Stimulated activated CD8-positive, alpha-beta memory T cell treated with anti-CD3 and anti-CD28 coated beads, Interleukin-12 subunit alpha, Interleukin-12 subunit beta, amount 100 ng/mL, for 4 hours (primary cell): ENCODE measurements at places on chromosomes 5 and 9.

- DNase-seq, result no peak
Measured at GRCh38 chr9:114513055-114513958, 8.0 kb upstream of the WHRN start.

GRCh38 chr5:6768590-6769230 lies 55.5 kb downstream of the TENT4A start:
- DNase-seq, result no peak

DNA sequence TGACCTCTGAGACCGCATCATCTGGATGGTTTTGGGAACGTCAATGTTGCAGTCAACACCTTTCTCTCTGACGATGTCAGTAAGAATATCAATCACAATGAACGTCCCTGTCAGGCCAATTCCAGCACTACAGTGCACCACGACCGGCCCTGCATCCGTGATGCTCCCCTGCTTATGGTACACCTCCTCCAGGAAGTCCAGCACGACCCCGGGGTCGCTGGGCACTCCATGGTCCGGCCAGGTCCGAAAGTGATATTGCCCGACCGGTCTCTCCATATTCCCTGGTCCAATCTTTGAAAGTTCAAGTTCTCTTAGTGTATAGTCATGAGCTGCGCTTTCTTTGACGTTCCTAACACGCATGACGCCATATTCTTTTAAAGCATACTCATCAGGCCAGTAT lies 203.6 kb upstream of the PRDM9 start:
- no peak for DNase-seq

DNA sequence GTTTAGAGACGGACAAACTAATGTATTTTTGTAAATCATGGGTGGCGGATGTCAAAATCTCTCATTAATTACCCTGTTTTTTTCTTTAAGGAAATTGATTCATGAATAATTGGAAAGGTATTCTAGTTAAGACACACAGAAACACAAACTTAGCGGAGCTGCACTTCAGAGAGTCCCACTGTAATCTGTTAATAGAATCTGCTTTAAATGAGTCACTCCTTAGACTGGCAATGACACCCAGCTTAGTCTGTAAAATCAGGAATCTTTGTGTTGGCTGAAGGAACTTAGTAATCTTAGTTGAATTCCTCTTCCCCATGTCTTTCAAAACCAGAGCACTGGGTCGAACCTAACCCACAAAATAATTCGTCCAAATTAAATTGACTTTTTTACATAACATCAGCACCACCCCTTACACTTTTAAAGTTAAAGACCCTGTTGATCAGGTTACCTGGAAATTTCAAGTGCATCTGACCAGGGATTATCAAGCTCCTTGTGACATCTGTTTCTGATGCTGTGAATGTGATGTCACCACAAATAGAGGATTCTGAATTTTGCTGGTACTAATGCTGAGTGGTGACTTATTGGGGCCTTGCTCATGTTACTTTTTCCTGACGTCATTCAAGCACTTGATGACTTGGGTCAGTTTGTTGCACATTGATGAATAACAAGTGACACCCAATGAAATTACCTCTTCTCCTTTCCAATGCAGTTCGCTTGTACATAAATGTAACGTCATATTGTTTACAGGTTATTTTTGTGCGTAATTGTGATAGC lies 313.6 kb downstream of the KCTD16 start:
- DNase-seq, result no peak

GRCh38 chr9:34651876-34652601 lies at the start of gene IL11RA:
Gene IL11RA (plus strand): TSS chr9:34652185. CDS start chr9:34655218, 3,033 bp downstream.
- no peak for DNase-seq

- DNase-seq, result no peak
Measured at GRCh38 chr5:156913719-156914370, 49.2 kb downstream of the TIMD4 start.

GRCh38 chr5:23405316-23406068 lies 101.9 kb upstream of the PRDM9 start:
- DNase-seq, result no peak
